ENCODE measurements at places on chromosomes 11 and 22. TPM values are rescaled to one million over a fixed set of nuclear protein-coding genes. Genes with fewer than 3 reads are reported as not detected.

The SCGB1D2 gene
- not detected for total RNA-seq

DNA sequence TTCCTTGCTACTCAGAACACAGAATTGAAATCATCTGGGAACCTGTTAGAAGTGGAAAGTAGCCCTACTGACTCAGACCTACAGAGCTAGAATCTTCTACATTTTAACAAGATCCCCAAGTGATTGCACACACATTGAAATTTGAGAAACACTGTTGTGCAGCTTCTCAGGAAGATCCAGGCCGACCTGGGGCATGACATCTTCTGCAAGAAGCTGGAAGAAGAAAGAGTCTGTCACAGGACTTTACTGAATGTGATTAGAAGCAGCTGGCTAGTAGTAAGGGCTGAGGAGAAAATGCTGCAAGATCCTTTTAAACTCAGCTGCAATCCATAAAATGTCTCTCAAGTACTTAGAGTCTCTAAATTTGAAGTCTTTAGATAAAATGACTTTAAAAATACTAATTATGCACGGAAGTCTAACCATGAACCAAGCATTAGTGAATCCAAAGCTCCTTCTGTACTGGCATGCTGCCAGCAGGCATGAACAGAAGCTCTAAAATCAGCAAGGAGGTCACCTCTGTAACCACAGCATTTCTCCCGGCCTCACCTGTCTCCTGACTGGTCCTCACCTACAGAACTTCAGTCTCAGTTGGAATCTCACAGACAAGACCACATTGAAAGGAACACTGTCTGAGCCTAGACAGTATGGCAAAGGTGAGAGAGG is 85.0 kb downstream of the SERGEF start:
- DNase-seq: no peak

The MSANTD4 gene
- total RNA-seq: 22.8 TPM

The MAP6 gene
- total RNA-seq: 7.2 TPM

- DNase-seq: no peak
Observed at GRCh38 chr22:31055117-31055634, 25.9 kb upstream of the SMTN start.

DNA sequence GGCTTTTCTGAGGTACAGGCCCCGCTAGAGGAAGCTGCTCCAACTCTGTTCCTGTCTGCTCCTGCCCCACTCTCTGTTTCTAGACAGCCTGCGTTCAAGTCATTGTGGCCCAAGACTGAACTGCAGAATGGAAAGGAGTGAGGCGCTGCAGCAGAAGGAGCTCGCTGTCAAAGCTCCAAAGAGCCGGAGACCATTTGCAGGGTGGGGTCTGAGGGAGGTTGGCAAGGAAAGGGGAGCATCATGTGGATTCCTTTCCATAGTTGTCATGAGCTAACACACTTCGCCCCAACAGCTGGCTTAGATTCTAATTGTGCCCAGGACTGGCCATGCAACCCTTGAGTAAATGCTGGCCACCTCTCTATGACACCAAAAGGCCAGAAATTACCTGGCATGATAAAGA is 18.8 kb downstream of the APOL4 start:
- no peak for DNase-seq

- no peak for DNase-seq
Observed at GRCh38 chr22:43772831-43773230, 39.3 kb downstream of the EFCAB6 start.

- no peak for DNase-seq
Observed at GRCh38 chr11:3796346-3796745, 1.0 kb downstream of the NUP98 start.
